ENCODE measurements at places on chromosomes 7 and 10.

DNA sequence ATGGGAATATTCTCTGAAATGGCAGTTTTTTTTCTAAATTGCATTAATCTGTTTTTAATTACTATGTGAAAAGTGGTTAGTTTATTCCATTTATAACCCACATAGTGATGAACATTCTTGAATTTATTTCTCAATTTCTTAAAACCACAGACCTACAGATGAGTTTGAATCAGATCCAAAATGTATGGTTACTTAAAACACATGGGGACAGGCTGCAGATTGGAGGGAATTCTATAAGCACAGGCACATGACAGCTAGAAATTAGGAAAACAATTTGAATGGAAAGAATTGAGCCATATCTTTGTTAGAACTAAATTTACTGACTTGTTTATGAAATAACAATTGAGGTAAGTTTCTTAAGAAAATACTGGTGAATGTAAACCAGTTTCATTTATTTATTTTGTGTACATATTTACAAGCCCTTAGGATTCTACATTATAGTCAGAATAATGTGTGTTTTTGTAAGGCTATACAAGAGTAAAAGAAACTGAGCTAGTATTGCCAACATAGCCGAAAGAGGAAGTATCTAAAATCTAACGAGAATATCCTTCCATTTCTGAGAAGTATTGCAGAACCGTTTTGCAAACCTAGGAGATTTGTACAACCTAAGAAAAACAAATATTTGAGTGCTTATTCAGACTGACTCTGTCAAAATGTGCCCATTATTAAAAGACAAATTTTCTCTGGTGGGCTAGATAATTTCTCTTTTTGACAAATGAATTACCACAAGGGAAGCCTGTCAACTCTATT, 434.3 kb upstream of the SEMA3D start:
- no peak for DNase-seq

GRCh38 chr10:6770846-6771245, 190.8 kb upstream of the PRKCQ start:
- DNase-seq = no peak

- no peak for DNase-seq
Measured at GRCh38 chr7:77409739-77410547, 6.2 kb downstream of the GSAP start.

- DNase-seq = no peak
Measured at GRCh38 chr7:95619921-95620320, 23.6 kb upstream of the PDK4 start.

GRCh38 chr7:12801107-12801506, 113.7 kb downstream of the ARL4A start:
- DNase-seq = no peak

- DNase-seq = no peak
Measured at GRCh38 chr10:66714741-66715140, 211.1 kb upstream of the LRRTM3 start.

DNA sequence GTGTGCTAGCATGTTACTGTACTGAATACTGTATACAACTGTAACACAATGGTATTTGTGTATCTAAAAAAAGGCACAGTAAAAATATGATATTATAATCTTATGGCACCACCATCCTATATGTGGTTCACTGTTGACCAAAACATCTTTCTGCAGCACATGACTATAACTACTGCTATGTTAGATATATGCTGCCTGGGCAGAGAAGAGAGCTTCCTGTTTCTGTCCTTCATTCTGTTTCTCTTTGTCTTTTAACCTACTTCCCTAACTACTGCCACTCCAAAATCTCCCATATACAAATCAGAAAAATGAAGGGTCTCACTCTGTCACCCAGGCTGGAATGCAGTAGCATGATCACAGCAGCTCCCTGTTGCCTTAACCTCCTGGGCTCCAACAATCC, 8.8 kb upstream of the FGL2 start:
- no peak for DNase-seq

- no peak for DNase-seq
Measured at GRCh38 chr10:124741922-124742412, 2.2 kb downstream of the FAM53B start.

DNA sequence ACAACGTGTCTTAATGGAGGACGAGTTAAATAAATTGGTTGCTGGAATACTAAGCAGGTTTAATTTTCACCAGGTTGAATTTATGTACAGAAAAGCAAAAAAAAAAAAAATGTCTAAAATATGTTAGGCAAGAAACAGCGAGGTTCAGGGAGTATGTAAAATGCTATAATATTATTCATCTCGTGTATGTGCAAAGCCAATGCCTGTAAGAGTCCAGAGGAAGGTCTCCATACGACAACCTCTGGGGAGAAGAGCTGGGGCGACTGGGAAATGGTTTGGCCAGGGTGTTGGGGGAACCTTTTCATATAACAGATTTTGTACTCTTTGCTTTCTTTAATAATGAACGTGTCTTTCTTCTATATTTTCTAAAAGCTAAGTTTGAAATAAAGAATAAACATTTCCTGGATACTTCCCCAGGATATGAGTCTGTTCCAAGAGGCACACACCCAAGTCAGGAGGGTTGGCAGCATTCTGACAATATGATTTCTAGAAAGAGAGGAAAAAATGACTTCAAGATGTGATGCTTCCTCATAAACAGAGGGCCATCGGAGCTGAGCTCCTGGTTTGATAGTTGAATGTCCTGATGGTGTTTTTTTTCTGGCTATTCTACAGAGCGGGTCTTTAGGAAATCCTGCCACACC, 208.6 kb upstream of the MGMT start:
- no peak for DNase-seq

- DNase-seq = no peak
Measured at GRCh38 chr10:76466836-76467503, 1035.5 kb downstream of the LRMDA start.

GRCh38 chr7:126803990-126804389, 448.8 kb downstream of the GRM8 start:
- no peak for DNase-seq

DNA sequence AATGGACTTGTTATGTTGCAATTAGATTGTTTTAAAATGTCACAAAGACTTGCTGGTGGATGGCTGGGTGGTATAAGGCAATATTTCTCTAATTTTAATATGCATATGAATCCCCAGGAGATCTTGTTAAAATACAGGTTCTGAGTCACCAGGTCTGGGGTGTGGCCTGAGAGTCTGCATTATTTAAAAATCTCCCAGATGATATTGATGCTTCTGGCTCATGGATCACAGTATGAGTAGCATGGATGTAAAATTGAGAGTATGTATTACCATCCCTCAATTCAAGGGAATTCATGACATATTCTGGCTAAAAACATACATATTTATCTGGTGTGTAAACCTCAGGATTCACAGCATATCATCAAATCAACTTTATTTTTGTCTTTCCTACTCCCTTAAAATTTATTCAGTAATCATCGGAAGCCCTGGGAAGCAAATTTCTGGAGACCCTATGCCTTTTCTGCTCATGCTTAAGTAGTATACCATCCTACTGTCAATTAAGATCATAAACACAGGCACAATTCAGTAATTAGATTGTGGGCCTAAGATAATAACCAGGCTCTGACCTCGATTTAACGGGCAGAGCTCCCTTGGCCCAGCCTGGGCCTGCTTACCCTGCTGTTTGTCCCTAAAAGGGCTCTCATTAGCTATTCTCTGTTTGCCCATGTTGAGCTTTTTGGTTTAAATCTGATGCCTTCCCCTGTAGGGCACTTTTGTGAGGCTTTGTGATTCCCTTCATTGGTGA, 29.6 kb upstream of the ICA1 start:
- no peak for DNase-seq

DNA sequence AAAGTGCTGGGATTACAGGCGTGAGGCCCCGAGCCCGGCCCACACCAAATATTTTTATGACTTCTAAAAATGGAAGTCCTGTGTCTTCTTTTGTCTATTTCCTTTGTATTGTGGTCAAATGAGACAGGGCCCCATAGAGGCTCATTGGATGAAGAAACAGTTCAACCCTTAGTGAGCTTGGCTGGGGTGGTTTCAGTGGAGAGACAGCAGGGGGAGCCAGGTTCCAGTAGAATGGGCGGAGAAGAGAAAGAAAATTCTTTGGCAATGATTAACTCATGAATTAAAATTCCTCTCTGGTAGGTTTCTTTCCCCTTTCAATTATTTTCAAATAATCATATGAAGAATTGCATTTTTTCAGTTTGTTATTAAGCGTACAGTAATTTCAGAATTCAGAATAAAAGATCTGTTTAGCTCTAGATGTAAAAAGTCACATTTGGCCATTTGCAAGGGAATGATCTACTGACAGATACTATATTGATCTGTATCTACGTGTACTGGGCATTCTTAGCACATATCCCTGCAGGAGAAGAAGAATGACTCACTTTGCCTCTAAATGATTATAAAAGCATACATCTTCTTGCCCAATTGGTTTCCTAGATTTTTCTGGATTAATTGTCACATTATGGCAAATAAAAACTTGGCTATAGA, 43.2 kb downstream of the PNLIPRP3 start:
- DNase-seq = no peak

GRCh38 chr7:68963552-68963951, 634.7 kb upstream of the AUTS2 start:
- no peak for DNase-seq

DNA sequence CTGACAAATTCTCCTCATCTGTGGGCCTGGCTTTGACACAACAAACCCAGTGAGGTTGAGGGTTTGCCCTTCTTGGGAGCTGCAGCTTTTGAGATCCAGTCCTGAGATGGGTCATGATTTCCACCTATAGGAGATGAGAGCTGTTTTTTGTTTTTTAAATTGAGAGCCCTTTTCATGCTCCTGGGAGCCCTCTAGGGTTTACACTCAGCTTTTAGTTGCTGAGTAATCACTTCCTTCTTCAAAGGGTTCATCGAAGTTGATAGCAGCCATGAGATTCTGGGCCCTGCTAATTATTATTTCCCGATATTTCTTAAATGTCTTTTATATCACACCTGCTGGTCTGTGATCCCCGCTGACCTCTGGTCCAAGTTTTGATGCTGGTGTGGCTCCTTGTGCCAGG, 47.3 kb upstream of the VIPR2 start:
- DNase-seq = no peak

DNA sequence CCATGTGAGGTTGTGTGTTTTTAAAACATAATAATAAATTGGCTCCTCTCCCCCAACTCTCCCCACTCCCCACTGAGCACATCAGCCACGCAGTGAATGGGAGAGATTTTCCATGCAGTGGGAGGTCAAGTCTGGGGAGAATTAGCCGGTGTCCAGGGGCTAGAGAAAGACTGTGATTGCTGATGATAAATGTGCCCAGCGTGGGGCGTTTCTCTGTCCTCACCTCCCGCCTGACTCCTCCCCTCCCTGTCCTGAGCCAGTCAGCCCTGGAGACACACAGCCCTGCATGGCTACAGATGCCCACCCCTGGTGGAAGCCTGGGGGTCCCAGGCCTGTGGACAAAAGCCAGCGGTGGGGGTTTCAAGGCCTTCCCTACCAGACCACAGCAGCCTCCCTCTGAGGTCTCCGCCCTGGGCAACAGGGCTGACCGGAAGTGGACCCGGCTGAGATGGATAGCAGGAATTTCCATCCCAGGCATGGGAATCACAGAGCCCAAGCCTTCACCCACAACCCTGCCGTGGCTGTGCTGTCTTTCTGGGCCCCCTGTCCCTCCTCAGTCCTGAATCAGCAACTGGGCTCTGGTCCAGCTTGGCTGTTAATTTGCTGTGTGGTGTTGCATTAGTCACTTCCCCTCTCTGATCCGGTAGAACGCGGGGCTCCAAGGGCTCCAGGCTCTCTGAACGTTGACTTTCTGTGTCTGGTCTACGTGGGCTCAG, 46.8 kb upstream of the SLC29A3 start:
- DNase-seq = no peak

- no peak for DNase-seq
Measured at GRCh38 chr7:1060315-1061072, 16.1 kb downstream of the GPR146 start.

DNA sequence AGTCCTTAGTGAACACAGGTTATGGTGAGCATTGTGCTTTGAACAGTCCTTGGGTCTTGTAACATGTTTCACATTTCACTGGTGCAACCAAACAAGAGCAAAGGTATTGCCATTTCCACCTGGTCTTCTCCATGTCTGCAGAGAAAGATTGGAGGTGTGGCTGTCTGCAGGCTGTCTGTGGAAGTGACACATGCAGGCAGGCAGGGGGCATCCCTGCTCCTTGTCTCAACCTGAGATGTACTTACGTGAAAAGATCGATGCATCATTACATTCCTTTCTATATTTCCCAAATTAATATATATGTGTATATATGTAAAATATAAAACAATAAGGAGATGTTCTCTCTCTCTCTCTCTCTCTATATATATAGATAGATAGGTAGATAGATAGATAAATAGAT, 54.3 kb downstream of the LRRC18 start:
- DNase-seq = no peak

GRCh38 chr10:79236433-79236765, 110.9 kb upstream of the PPIF start:
- no peak for DNase-seq
